HCT116 (cell line): ENCODE measurements at places on chromosomes 12 and 14.

DNA sequence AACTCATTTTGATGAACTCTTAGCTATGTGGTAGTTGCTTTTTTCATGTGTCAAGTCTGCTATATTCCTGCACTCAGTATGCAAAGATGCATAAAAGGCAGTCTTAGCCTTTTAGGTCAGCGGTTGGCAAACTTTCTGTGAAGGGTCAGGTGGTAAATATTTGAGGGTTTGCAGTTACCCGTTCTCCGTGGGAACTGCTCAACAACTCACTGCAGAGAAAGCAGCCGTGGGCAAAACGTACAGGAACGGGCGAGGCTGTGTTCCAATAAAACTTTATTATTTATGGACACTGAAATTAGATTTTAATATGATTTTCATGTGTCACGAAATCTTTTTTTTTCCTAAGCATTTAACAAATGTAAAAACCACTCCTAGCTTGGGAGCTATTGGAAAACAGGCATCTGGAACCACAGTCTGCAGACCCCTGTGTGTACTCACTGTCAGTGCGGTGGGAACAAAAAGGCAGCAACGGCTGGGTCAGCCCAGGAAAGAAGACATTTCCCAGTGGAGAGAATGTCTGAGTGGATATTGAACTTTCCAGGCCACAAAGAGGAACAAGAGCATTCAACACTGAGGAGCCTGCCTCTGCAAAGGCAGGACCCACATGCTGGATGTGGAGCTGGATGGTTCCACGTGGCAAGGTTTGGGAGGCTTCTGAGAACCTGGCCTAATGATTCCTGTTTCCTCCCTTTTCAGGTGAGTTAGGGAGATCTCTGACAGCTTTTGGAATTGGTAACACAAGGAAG, 3.5 kb upstream of the ACACB start:
- DNase-seq, result no peak

DNA sequence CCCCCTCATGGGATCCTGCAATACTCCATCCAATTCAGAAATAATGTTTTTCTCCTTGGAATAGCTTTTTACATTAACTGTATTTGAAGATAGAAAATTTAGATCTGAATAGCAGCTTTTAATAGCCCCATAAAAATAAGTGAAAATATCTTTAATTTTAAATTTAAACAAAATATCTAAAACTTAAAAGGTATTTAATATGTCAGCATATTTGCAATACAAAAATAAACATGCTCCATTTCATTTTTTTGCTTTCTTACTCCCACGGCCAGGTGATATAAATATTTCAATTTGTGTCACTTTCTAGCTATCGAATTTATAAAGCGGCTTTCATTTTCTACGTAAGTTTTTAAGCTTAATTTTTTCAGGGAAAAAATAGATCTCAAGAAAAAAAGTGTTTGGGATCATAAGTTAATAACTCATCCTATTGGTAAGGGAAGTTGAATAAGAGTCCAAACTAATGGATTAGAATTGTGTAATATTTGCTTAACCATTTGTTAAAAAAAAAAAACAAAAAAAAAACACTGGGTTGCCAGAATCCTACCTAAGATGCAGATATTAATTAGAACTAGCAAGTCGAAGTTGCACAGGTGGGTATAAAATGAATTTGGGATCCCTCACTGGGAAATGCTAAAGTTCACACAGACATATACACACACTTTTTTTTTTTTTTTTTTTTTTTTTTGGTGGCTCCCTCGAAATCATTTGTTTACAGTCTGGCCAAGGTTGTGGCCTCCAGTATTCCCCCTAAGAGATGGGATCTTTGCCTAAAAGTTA, 47.6 kb downstream of the PPP2R5C start:
- no peak for DNase-seq

GRCh38 chr12:96375170-96375569, 25.1 kb downstream of the CDK17 start:
- no peak for DNase-seq

- no peak for DNase-seq
Measured at GRCh38 chr12:111692575-111693210, 6.8 kb downstream of the ACAD10 start.

DNA sequence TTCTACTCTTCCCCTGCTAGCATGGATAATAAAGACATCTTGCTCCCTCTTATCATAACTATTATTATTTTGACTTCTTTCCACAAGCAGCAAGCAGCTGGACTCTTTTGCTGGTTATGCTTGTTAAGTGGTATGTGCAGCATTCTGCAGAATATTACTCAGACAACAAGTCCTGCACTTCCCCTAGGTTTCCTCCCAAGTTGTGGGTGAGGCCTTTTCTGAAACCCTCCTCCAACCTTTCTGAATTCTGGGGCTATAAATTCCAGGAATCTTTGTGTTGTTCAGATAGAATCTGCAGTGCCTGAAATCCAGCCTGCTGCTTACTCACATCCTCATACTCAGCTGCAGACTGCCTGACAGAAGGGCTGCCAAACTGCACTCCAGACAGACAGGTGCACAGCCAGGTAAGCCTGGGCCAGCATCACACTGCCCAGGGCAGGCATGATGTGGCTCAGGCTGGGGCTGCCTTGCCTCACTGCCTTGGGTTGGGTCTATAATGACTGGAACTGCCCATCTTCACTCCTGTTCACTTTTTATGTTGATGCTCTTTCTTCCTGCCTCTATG, 6.2 kb upstream of the DHRS2 start:
- no peak for DNase-seq

DNA sequence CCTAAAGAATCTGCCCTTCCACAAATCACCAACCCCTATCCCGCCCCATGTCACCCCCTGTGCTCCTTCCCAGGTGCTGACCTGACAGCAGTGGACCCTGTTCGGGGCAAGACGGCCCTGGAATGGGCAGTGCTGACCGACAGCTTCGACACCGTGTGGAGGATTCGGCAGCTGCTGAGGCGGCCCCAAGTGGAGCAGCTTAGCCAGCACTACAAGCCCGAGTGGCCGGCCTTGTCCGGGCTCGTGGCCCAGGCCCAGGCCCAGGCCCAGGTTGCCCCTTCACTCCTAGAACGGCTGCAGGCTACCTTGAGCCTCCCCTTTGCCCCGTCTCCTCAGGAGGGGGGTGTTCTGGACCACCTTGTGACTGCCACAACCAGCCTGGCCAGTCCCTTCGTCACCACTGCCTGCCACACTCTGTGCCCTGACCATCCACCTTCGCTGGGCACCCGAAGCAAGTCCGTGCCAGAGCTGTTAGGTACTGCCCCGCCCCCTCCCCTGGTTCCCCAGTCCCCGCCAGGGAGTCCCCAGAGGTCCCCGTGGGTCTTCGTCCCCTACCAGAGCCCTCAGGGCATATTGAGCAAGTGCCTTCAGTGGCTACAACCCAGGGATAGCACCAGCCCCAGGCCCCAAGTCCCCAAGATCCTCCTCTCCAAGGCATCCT, 2.7 kb downstream of the ANKRD33 start:
- no peak for DNase-seq

GRCh38 chr14:104870368-104871144, 5.5 kb downstream of the CEP170B start:
- DNase-seq, result no peak
